D721Med (cell line): ENCODE measurements at places on chromosomes 2 and 18.

DNA sequence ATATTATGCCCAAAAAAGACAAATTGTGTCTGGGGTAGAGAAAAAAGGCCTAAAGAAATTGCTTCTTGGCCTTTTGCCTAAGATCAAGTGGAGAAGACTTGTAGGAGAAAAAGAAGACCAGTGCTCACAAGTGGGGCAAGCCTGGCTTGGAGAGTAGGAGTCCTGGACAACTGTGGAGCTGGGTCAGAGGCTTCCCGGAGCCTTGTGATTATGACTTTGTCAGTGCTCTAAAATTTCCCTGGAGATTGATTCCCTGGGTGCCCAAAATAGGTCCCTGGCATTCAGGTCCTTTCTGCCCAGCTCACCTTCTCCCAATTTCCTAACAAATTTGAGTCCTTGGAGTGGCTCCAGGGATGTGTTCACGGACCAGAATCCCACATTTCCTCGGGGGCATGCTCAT is 787 bp upstream of the TRIM54 start:
- no peak for DNase-seq

DNA sequence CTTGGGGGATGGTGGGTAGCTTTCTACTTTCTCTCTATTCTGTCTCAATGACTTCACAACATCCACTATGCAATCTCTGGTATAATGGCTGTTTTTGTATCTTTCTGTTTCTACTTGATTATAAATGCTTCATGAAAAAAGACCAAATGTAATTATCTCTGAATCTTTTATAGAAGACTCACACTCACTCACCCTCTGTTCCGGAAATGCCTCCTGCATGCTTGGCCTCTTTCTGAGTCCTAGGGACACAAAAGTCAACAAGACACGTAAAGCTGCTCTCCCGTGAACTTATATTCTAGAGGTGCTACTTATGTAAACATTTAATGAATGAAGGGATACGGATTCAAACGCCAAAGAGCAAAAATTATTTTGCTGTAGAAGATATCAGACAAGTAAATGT is 502.2 kb upstream of the SOX11 start:
- no peak for DNase-seq

DNA sequence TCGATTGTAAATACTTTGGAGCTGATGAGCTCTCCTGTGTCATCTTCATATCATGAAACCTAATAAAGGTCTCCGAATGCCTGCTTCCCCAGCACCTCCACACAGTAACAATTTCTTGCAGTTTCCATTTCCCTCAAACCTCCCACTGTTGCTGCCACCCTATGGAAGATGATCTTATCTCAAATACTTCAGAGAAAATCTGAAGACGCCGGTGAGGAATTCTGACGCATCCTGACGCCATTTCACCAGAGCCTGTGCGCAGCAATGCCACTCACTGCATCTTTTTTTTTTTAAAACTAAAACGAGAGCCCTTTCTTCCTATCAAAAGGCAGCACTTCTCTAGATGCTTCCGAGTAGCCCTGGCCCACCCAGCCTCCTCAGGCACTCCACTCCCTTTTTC is 31.9 kb upstream of the GNAL start:
- no peak for DNase-seq

- peak; percentile 83 for DNase-seq
Measured at GRCh38 chr18:77191071-77191751, 58.4 kb upstream of the GALR1 start.

GRCh38 chr2:207235621-207236020 is 69.9 kb upstream of the KLF7 start:
- no peak for DNase-seq

DNA sequence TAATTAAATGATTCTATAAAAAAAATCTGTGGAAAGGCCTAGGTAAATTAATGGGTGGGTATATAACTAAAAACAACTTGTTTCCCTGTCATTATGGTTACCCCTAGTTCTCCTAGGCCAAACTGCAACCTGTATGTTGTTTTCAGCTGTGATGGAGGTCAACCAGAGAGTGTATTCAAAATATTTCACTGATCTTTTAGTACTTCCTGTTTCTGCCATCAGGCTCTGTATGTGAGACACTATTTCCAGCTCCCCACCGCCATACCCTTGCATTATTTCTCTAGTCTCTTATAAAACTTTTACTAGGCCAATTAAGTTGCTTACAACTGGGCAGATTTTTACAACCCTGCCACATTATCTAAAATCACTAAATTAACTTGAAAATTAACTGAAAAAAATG is 21.0 kb upstream of the CDKL4 start:
- no peak for DNase-seq

GRCh38 chr2:238786792-238787490 is 60.9 kb upstream of the TWIST2 start:
- DNase-seq = no peak

GRCh38 chr2:88027697-88028389 is 11.5 kb upstream of the RNU2-63P start:
- no peak for DNase-seq

DNA sequence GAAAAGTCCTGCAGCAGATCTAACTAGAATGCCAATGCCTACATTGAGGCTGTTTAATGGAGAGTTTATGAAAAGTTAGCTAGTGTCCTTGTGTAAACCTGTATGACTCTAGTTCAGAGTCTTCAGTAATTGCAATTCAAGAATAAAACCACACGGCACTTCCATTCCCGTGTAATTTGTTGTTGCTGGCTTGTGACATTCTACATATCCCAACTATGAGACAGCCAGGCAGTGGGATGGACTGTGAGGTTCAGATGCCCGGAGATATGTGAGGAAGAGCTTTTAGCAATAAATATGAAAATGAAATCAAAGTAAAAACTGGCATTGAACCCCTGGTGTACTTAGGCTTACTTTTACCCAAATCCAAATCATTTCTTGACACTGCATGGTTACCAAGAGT is 263.4 kb downstream of the NEDD4L start:
- no peak for DNase-seq

DNA sequence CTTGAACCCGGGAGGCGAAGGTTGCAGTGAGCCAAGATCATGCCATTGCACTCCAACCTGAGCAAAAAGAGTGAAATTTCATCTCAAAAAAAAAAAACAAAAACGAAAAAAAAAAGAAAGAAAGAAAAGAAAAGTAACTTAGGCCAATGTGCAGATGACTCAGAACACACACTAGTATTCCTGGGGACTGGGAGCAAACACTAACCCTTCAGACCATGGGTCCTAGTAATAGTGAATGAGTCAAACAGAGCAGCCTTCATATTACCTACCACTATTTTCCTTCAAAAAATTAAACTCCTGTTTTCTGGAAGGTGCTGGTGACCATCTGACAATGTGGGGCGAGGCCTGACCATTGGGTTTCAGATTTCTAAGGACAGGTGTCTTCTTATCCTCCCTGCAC is 253.4 kb downstream of the PIEZO2 start:
- DNase-seq = no peak

- no peak for DNase-seq
Measured at GRCh38 chr2:195613922-195614321, 43.1 kb upstream of the SLC39A10 start.

DNA sequence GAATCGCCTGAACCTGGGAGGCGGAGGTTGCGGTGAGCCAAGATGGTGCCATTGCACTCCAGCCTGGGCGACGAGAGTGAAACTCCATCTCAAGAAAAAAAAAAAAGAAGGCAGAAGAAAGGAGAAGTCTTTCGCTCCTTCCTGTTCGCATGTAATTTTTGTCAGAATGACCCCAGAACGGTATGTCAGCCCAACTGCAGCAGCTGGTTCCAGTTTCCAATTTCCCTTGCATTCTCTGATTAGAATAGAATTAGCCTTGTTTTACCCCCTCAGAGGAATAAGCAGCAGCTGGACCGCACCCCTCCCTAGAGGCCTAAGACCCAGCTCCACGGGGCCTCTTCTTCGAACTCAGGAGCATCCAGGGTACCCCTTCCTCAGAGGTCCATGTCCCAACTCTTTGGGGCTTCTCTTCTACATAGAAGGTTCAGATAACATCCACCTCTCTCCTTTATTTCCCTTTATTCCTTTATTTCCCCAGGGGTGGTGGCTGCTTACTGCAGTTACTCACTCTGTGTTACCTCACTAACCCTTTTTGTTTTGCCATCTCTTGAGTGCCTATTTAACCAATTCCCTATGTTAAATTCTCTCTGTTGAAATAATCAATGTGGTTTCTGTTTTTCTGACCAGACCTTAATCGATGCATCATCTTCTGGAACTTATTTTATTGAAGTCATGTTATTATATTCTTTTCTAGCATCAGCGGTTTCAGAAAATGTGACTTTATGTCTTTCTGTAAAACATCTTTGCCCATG is 7.2 kb upstream of the PUM2 start:
- no peak for DNase-seq

GRCh38 chr18:62814132-62814759 is 98.9 kb downstream of the PHLPP1 start:
- DNase-seq = peak; percentile 49

DNA sequence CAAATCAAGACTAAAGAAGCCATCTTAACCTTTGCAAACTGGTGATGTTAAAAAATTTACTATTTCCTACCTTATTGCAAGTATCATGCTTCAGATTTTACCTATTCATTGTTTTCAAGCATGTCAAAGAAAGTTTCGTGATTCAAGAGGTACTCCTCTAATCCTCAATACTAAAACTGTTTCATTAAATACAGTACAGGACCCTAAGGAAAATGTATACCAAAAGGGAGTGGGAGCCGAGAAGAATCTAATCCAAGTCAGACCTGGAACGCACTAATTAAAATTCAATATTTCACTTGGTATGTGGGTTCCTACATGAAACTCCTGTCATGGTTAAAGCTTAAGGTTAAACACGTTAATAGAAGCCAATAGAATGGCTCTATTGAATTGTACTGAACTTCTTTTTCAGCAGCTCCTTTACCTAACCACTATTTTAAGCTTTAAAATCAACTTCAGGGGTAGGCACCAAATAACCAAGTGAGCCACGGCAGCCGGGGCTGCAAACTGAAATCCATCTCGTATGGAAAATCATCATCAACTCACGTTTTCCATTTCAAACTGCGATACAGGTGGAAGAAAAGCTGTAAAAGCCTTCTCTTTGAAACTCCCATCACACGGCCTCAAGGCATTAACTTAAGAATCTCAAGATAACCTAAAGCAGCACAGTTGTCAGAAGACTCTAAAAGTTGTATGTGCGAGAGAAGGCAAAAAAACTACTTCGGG is 188.8 kb downstream of the ZEB2 start:
- DNase-seq = no peak
